Tibial nerve (tissue), 4 donors: ENCODE measurements at places on chromosomes 2 and 18. TPM values are rescaled to one million over a fixed set of nuclear protein-coding genes. Genes with fewer than 3 reads are reported as not detected.

DNA sequence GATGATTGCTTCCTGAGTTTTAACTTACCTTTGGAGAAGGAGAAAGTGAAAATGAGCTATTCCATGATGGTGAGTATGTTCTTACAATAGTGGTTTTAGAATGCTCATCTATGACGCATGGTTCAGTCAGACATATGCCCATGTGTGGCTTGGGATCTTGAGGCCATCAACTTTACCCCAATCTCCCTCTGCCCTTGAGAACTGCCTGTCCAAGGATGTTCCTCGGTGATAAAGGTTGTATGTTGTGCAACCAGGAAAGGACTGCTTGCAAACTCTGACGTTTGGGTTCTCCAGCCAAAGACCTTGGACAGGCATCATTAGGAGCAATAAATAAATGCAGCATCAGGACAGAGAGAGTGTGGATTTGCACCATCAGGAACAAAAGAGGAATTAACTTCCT, 165.0 kb downstream of the ZEB2 start:
- no peak overlapping the region for H3K27ac ChIP-seq
- H3K27me3 ChIP-seq = no peaks in the 10 kb centered on the region
- no peaks in the 10 kb centered on the region for H3K36me3 ChIP-seq
- no peak for DNase-seq
- no peak overlapping the region for H3K4me3 ChIP-seq

DNA sequence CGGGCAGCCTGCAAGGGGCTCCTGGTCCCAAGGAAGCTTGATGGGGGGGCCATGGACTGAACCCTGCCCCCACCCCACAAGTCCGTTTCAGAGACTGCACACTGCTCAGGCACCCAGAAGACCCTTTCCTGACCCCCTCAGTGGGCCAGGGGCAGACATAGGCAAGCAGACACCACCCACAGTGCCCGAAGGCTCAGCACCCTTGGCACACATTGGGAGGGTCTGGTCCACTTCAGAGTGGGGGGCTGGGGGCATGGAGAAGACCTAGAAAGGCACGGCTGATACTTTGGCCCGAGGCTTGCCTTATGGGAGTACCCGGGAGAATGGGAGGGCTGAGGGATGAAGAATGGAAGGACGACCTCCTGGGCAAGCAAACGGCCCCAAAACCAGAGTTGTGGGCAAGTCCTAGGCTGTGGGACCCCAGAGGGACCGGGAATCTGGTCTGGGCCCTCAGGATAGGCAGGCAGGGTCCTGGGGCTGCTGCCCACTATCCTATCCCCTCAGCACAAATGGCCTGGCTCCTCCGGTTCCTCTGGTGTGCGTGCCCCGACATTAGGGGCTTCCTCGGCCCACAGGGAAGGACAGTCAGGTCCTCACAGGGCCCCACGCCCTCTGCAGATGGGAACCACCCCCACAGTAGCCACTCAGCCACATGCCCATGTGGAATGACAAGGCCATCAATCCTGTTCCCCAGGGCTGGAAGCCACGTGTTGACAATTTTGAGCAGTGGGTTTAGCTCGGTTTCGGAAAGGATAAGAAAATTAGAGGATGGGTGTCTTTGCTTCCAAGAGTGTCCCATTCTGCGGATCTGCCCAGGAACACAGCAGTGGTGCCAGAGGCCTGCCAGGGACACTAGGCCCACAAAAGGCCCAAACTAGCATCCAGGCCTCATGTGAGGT, 15.0 kb upstream of the GPC1 start:
- no peak for DNase-seq
- H3K4me1 ChIP-seq = no peaks in the 10 kb centered on the region
- H3K4me3 ChIP-seq = no peak overlapping the region
- no peak overlapping the region for H3K27ac ChIP-seq
- H3K27me3 ChIP-seq = no peaks in the 10 kb centered on the region

DNA sequence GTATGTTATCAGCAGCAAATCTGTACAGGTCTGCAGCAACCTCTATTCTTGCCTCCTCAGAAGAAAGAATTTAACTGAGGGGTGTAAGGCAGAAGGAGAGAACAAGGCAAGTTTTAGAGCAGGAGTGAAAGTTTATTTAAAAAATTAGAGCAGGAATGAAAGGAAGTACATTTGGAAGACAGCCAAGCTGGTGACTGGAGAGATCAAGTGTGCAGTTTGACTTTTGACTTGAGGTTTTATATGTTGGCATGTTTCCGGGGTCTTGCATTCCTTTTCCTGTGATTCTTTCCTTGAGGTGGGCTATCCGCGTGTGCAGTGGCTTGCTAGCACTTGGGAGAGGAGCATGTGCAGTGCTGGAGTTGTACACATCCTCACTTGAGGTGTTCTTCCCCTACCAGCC, 16.5 kb upstream of the CERS6 start:
- no peaks in the 10 kb centered on the region for H3K27me3 ChIP-seq
- no peak overlapping the region for H3K27ac ChIP-seq
- H3K4me1 ChIP-seq = no peaks in the 10 kb centered on the region
- no peak for DNase-seq
- H3K36me3 ChIP-seq = no peaks in the 10 kb centered on the region

The CFAP65 gene
- not detected for total RNA-seq

- no peaks in the 10 kb centered on the region for H3K36me3 ChIP-seq
- H3K4me1 ChIP-seq = no peaks in the 10 kb centered on the region
- H3K4me3 ChIP-seq = no peak overlapping the region
- DNase-seq = no peak
- no peak overlapping the region for H3K27ac ChIP-seq
- no peaks in the 10 kb centered on the region for H3K27me3 ChIP-seq
Measured at GRCh38 chr2:150925611-150926010, 336.1 kb downstream of the RBM43 start.

- H3K4me3 ChIP-seq = no peak overlapping the region
- H3K4me1 ChIP-seq = no peaks in the 10 kb centered on the region
- no peaks in the 10 kb centered on the region for H3K36me3 ChIP-seq
- no peak for DNase-seq
Measured at GRCh38 chr2:29323961-29324360, 208.7 kb downstream of the CLIP4 start.

GRCh38 chr2:102592601-102593000, 26.8 kb upstream of the SLC9A2 start:
- no peak overlapping the region for H3K27ac ChIP-seq
- H3K4me3 ChIP-seq = no peak overlapping the region
- H3K4me1 ChIP-seq = no peaks in the 10 kb centered on the region
- no peaks in the 10 kb centered on the region for H3K36me3 ChIP-seq
- no peak for DNase-seq
- no peaks in the 10 kb centered on the region for H3K27me3 ChIP-seq

The CCBE1 gene
- total RNA-seq = 1.5 TPM

- no peak for DNase-seq
- H3K36me3 ChIP-seq = no peaks in the 10 kb centered on the region
- H3K27ac ChIP-seq = no peak overlapping the region
- no peaks in the 10 kb centered on the region for H3K4me1 ChIP-seq
- no peaks in the 10 kb centered on the region for H3K27me3 ChIP-seq
- H3K4me3 ChIP-seq = no peak overlapping the region
Measured at GRCh38 chr2:210673117-210673516, 116.7 kb downstream of the CPS1 start.

DNA sequence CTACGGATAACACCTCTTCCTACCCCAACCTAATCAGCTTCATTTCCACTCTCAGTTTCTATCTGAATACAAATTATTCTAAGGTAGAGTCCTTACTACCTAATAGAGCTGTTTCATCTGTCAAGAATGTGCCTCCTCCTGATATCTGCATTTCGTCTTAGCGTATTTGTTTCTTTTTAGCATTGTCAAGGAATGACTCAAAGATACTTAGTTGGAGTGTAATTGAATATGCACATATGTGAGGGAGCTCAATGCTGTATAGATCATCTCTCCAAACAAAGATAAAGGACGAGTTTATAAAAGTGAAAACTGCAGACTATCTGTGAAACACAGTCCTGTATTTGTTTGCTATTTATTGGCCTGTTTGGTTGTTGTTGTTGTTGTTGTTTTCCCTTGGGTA, 2059.4 kb upstream of the CELF4 start:
- no peaks in the 10 kb centered on the region for H3K4me1 ChIP-seq
- no peaks in the 10 kb centered on the region for H3K27me3 ChIP-seq
- no peak for DNase-seq
- H3K36me3 ChIP-seq = no peaks in the 10 kb centered on the region
- no peak overlapping the region for H3K27ac ChIP-seq
- no peak overlapping the region for H3K4me3 ChIP-seq

- H3K4me1 ChIP-seq = no peaks in the 10 kb centered on the region
- H3K27ac ChIP-seq = no peak overlapping the region
- no peak overlapping the region for H3K4me3 ChIP-seq
- H3K27me3 ChIP-seq = no peaks in the 10 kb centered on the region
Measured at GRCh38 chr2:232325324-232326273, 53.0 kb upstream of the ALPP start.
